ENCODE measurements at places on chromosomes 11 and 22. TPM values are rescaled to one million over a fixed set of nuclear protein-coding genes. Genes with fewer than 3 reads are reported as not detected.

The CARD16 gene
- 16.0 TPM for total RNA-seq

The EML3 gene
- 14.6 TPM for total RNA-seq

The YPEL4 gene
- 1.1 TPM for total RNA-seq

The TSSK2 gene
- not detected for total RNA-seq

The TP53AIP1 gene
- 7.6 TPM for total RNA-seq

The OR52I2 gene
- total RNA-seq, result not detected

The PATE4 gene
- total RNA-seq, result not detected

The KCNJ11 gene
- total RNA-seq, result 4.6 TPM

The VSIG2 gene
- 0.20 TPM for total RNA-seq

The P2RX6 gene
- total RNA-seq, result 0.59 TPM

The TTLL1 gene
- total RNA-seq, result 4.4 TPM

The GRIK4 gene
- 0.39 TPM for total RNA-seq
